ENCODE measurements at places on chromosomes 4 and X.

GRCh38 chr4:41692717-41693345 lies 55.7 kb downstream of the PHOX2B start:
- peak; percentile 71 for DNase-seq

DNA sequence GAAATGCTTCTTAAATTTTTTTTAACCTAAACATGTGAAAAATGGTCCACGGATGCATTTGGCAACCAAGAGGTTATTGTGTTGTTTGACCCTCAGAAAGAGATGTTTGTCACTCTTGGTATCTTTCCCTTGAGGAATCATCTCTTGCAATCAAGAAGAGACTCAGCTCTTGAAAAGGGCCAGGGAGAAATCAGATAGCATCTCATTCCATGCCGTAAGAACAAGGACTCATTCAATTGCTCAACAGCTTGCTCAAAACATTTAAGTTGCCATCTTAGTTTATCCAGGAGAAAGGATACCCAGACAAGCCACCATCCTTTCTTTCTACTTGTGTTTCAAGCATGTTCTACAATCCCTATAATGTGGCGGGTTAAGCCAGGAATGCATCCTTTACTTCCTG lies 209.5 kb upstream of the LNX1 start:
- DNase-seq = no peak

DNA sequence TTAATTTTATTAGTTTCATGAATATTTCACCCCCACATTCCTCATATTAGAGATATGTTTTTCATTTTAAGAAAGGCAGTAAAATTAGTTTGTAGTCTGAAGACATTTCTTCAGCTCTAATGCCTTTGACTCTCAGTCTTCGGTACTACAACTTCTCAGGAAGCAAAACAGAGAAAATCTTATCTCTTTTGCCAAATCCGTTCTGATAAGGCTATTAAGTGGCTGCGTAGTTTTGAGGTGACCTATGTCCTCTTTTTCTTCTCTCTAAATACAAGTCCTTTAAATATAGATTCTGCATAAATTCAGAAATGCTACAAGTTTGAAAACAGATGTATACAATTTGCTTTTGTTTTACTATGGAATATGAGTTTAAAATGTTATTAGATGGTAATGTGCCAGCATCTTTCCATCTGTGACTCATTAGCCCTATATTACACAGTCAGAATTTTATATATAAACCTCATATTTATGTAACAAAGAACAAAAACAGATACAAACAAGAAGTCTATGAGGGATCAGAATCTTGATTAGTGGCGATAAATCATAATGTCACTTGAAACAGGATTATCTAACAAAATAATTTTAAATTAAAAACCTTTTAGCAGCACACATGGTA lies 181.2 kb upstream of the ETNPPL start:
- DNase-seq = no peak

DNA sequence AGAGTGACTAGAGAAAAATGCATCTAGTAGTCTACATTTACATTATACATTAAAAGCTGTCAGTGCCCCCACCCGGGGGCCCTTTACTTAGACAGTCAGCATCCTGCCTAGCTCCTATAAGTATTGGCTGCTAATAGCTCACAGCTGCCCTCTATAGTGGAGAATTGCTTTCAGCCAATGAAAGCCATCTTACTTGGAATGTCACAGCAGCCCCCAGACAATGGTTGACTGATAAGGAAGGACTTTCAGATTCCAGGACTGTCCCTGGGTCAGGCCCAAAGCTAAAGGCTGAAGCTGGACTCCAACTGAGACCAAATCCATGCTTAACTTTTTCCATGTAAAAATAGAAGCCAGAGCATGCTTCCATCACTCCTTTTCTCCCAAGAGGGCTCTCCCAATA lies 196.9 kb downstream of the ANKRD50 start:
- DNase-seq = peak; percentile 6

GRCh38 chr4:24963277-24963676 lies 50.4 kb upstream of the CCDC149 start:
- no peak for DNase-seq

DNA sequence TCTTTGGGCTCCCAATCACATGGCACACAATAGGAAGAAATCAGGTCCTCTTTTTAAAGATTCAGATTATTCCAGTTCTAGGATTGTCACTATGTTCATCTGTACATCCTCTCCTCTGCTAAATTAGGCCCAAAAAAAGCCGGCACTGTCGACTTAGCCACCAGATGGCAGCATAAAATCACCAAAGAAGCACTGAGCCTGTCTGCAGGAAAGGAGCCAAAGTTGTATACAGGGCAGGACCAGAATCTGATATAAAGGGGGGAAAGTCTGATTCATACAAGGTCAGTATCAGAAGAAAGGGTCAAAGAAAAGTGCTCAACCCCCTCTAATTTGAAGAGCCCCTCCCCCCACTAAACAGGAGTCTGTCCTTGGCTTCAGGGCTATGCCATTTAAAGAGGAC lies 292.5 kb downstream of the CHIC1 start:
- DNase-seq = peak; percentile 68

DNA sequence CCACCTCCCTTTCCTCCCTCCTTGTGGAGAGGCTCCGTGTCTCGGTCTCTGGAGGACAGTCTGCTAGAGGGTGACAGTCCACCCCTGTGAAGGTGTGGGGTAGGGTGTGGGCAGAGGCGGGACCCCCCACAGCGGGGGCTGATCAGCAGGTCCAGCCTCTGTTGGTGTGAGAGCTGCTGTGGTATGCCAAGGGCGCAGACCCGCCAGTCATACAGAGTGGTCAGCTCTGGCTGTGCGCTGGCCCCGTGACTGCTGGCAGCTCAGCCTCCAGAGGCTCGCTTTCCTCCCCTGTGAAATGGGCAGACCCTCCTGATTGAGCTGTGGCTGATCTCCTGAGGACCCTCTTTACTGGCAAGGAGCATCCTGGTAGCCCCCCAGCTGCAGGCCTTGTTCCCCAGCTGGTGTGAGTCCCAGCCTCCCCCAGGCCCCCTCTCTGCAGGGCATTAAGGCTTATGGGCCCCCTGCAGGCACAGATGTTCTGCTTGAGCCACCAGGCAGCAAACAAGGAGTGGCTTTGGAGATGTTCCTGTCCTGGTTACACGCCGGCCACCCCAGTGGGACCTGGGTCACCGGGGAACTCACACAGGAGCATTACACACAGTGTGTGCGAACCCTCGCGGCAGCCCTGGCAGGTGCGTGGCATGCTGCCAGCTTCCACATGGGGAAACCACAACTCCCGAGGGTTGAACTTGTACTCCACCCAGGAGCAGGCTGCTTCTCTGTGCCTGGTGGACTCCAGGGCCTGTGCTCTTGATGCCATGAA lies 76.8 kb downstream of the PPP2R2C start:
- DNase-seq = no peak

- no peak for DNase-seq
These were observed 218.0 kb upstream of the AMOT start for GRCh38 chrX:113058634-113059033.

DNA sequence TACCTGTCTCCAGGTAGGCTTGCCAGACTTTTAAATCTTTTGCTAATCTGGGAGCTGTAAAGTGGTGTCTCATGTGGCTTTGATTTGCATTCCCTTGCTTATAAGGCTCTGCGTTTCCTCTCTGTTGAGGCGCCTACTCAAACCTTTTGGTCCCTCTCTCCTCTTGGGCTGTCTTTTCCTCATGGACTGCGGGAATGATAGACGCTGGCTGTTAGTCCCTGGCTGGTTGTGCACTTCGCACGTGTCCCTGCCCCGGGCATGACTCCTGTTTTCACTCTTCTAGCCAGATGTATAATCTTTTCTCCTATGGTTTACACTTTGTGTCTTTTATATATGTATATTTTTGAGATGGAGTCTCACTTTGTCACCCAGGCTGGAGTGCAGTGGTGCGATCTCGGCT lies 39.7 kb downstream of the RGS12 start:
- no peak for DNase-seq

- DNase-seq = no peak
These were observed 149.7 kb upstream of the ANKRD50 start for GRCh38 chr4:124862261-124862660.

- no peak for DNase-seq
These were observed 23.0 kb upstream of the CLDN24 start for GRCh38 chr4:183345261-183345660.

DNA sequence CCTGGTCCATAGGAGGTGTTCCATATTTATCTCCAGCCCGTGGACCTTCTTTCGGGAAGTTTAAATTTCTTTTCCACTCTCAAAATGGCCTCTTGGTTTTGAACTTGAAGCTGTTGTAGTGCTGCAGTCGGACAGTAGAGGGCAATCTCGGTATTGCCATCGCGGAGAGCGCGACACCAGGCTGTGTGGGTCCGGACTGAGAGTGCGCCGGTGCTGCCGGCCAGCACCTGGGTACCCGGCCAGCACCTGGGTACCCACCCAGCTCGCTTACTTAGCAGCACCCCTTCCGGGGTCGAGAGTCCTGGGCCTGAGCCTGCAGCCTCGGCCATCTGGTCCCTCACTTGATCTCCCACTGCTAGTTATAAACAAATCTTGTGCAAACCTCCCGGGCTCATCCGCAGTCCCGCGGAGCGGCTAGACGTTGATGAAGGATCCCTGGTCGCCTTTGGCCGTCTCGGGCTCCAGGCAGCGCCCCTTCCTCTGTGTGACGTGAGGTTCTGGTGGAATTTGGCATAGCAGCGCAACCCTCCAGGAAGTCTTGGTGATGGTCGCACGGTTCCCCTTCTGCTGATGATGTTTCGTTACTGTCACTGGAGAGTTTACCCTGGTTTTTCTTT lies 18.0 kb downstream of the FAM9A start:
- DNase-seq = peak; percentile 34

- no peak for DNase-seq
These were observed 83.2 kb downstream of the GPAT3 start for GRCh38 chr4:83618991-83619645.

DNA sequence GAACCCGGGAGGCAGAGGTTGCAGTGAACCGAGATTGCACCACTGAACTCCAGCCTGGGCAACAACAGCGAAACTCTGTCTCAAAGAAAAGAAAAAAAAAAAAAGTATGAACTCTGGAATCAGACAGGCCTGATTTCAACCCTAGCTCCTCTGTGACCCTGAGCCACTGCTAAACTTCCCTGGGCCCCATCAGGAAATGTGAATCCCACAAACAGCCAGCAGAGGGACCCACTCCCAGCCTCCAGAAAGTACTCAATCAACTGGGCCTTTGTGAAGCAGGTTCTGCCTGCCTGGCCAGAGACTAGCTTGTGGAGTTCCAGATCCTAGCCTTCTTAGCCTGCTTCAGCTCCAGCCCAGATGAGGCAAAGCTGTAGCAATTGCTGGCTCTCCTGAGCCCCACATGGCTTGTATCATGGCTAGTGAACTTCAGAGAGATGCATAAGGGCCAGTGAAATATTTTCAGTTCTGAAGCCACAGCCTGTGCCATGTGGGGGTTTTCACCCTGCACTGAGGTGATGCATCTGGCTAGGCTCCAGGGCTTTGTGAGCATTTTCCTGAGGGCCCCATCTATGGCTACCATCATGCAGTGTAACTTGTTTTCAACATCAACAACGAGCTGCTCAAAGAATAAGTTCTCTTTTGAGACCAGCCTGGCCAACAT lies 7.2 kb upstream of the IDS start:
- DNase-seq = peak; percentile 73

- no peak for DNase-seq
These were observed 96.6 kb upstream of the BANK1 start for GRCh38 chr4:101693842-101694398.

- DNase-seq = no peak
These were observed 3.0 kb upstream of the BCOR start for GRCh38 chrX:40100537-40101429.

- no peak for DNase-seq
These were observed 5.1 kb upstream of the DCLK2 start for GRCh38 chr4:150072906-150073714.

GRCh38 chrX:107823456-107823855 lies 2.2 kb upstream of the MID2 start:
- DNase-seq = no peak

DNA sequence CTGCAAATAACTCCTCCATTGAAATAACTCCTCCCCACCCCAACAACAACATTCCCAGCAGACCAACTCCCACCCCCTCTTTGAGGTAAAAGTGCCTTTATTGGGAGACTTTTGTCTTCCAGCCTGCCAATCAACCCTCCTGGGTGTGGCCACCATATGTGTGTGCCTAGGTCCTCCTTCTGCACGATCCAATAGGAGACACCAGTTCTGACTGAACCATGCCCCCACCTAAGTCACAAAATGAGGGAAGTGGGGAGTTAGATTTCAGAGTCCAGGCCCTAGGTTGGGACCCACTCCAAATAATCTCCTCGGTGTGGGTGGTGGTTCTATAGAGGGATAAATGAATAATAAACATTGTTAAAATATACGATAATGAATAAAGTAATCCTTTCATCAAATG lies 3.0 kb downstream of the PLP2 start:
- no peak for DNase-seq

DNA sequence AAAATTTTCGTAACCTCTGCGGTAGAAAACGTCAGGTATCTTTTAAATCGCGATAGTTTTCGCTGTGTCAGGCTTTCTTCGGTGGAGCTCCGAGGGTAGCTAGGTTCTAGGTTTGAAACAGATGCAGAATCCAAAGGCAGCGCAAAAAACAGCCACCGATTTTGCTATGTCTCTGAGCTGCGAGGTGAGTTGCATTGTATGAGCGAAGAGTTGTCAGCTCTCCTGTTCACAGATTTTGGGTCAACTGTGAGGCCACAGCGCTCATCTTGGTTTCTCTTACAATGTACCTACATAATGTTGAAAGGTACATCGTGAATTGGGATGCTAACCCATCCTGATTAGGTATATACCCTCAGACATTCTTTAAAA lies 486 bp downstream of the CLCN3 start:
- no peak for DNase-seq

- peak; percentile 3 for DNase-seq
These were observed 48.1 kb upstream of the HMX1 start for GRCh38 chr4:8919651-8920288.

DNA sequence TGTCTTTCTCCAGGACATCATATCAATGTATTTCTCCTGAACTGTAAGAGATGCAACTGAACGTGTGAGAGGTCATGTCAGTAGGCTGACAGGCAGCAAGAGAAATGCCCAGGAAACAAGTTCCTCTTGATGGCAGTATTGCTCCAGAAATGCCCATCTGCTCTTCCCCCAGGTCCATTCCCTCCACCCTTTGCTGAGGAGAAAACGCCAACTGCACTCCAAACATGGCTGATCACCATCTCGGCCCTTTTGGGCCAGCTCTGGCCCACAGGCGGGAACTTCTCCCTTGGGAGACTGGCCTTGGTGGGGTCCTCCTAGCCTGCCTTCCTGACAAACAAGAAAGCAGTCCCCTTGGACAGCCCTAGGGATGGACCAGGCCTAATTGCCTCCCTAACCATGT lies 276.5 kb upstream of the AGTR2 start:
- DNase-seq = peak; percentile 45
